ENCODE measurements at places on chromosomes 11 and 22. TPM values are rescaled to one million over a fixed set of nuclear protein-coding genes. Genes with fewer than 3 reads are reported as not detected.

- no peaks in the 10 kb centered on the region for H3K27me3 ChIP-seq
- peak; percentile 8 for DNase-seq
- peaks cover 9% of the 10 kb centered on the region for H3K4me1 ChIP-seq
- peaks cover 42% of the 10 kb centered on the region for H3K36me3 ChIP-seq
- H3K27ac ChIP-seq, result no peak overlapping the region
These were observed 1.7 kb downstream of the CREBZF start for GRCh38 chr11:85663080-85663752.

- peaks cover 34% of the 10 kb centered on the region for H3K4me1 ChIP-seq
- no peak overlapping the region for H3K4me3 ChIP-seq
- no peak overlapping the region for H3K27ac ChIP-seq
- peaks cover 79% of the 10 kb centered on the region for H3K36me3 ChIP-seq
- no peaks in the 10 kb centered on the region for H3K27me3 ChIP-seq
These were observed 21.3 kb downstream of the CAPRIN1 start for GRCh38 chr11:34072832-34073231.

- no peak for DNase-seq
- no peak overlapping the region for H3K27ac ChIP-seq
- H3K27me3 ChIP-seq, result no peaks in the 10 kb centered on the region
- H3K4me3 ChIP-seq, result no peak overlapping the region
These were observed 75.4 kb upstream of the KCNQ1OT1 start for GRCh38 chr11:2775083-2775625.

DNA sequence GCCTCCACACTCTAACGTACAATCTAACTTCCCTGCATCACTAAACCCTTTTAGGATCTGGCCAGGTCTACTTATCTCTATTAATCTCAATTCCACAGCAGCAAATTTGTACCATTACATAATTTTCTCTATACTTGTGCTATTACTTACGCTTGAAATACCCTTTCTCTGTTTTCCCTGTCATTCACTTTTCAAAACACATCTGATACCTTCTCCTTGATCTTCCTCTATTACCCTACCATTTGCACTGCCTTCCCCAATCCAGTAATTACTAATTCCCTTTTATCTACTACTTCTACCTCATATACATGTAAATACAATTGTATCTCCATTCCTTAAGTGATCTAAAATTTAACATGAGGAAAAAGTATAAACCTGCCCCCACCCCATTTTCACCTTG lies 14.0 kb downstream of the CHORDC1 start:
- H3K4me1 ChIP-seq, result no peaks in the 10 kb centered on the region
- no peak for DNase-seq
- H3K27ac ChIP-seq, result no peak overlapping the region
- H3K36me3 ChIP-seq, result peaks cover 44% of the 10 kb centered on the region
- H3K27me3 ChIP-seq, result no peaks in the 10 kb centered on the region

- no peak for DNase-seq
- H3K27me3 ChIP-seq, result no peaks in the 10 kb centered on the region
- H3K4me3 ChIP-seq, result no peak overlapping the region
- H3K27ac ChIP-seq, result no peak overlapping the region
These were observed 306.1 kb upstream of the DDI1 start for GRCh38 chr11:103730131-103730940.

GRCh38 chr22:41873391-41873790 lies 40.5 kb downstream of the SREBF2 start:
- H3K27ac ChIP-seq, result no peak overlapping the region
- H3K36me3 ChIP-seq, result peaks cover 32% of the 10 kb centered on the region
- H3K4me3 ChIP-seq, result no peak overlapping the region
- H3K4me1 ChIP-seq, result no peaks in the 10 kb centered on the region

SEC14L6 gene
- total RNA-seq, result not detected

DNA sequence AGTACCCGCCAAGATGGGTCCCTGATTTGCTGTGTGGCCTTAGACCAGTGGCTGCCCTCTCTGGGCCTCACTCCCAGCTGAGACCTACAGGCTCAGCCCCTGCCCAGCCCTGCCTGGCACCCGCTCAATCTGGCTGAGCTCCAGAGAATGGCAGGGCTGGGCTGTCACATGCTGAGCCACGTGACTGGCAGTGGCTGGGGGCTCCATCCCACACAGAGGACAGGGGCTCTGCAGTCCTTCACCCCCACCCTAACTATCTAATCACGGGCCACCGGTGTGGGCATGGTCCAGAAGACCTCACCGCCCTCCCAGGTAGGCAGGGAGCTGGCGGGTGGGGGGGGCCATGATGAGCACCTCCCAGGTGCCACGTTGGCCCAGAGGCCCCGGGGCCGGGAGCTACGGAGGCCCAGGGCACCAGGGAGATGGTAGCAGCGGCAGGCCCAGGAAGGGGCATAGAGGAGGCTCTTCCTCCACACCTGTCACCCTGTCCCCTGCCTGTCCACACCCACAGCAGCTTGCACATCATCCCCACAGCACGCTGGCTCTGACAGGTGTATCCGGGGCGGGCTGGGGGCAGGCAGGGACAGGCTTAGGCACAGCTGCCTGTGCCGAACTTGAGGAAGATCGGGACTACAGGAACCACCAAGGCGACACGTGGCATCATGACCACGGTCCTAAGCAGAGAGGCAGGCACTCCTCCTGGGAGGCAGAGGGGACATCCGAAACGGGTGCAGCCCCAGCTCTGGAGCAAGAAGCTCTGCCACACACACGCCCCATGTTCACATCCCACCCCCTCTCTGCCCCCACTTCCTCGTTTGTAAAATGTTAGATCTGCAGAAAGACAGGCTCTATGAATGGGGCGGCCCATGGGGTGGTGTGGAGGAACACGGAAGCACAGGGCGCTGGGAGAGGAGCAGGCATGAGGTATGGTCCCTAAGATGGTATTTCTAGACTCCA lies 1.5 kb upstream of the ALDH3B1 start:
- DNase-seq, result peak; percentile 56
- no peak overlapping the region for H3K27ac ChIP-seq
- peaks cover 13% of the 10 kb centered on the region for H3K36me3 ChIP-seq
- H3K4me3 ChIP-seq, result no peak overlapping the region
- H3K4me1 ChIP-seq, result peaks cover 52% of the 10 kb centered on the region

DNA sequence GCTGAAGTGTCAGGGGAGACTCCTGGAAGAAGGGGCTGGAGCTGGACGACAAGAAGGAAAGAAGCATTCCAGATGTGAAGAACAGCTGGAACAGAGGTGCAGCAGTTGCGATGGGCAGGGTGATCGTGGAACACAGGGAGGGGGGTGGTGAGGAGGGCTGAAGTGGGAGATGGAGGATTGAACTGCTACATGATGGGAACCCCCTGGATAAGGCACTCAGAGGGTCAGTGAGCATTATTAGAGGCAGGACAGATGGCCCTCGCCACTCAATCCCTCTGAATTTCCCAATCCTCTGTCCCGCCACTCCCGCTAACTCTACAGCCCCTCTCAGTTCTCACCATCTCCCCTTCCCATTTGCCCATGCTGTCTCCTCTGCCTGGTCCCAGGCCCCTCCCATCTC lies 14.0 kb downstream of the SERPINH1 start:
- peaks cover 9% of the 10 kb centered on the region for H3K4me1 ChIP-seq
- H3K27ac ChIP-seq, result no peak overlapping the region
- H3K4me3 ChIP-seq, result no peak overlapping the region

GRCh38 chr22:23110922-23111527 lies 30.8 kb downstream of the RSPH14 start:
- peaks cover 90% of the 10 kb centered on the region for H3K36me3 ChIP-seq
- H3K27me3 ChIP-seq, result no peaks in the 10 kb centered on the region
- no peaks in the 10 kb centered on the region for H3K4me1 ChIP-seq
- no peak overlapping the region for H3K27ac ChIP-seq
- no peak for DNase-seq

PTPRCAP gene
- total RNA-seq, result 0.37 TPM

DNA sequence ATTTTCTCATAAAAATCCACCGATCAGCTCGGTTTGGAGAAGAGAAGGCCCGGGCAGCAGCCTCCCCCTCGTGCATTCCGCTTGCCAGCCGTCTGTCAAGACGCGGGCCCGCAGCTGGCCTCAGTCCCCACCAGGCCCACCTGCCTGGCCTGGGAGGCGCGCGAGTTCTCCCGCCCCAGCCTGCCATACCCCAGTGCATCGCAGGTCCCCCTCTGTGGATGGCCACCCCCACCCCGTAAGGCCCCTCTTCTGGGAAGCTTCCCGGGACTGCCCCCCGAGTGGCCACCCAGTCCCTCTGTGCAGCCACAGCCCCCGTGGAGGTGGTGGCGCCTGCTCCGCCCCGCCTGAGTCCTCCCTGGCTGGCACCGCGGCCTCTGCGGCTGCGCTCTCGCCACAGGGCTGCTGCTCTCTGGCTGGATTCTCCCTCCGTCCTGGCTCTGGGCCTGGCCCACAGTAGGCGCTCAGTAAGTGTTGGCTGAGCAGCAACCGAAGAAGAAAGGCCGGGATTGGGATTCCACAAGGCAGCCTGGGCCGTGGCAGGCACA lies 74.0 kb upstream of the TCF20 start:
- no peak overlapping the region for H3K27ac ChIP-seq
- H3K36me3 ChIP-seq, result no peaks in the 10 kb centered on the region
- no peaks in the 10 kb centered on the region for H3K27me3 ChIP-seq

- no peak for DNase-seq
- no peak overlapping the region for H3K27ac ChIP-seq
- H3K4me1 ChIP-seq, result no peaks in the 10 kb centered on the region
- peaks cover 13% of the 10 kb centered on the region for H3K27me3 ChIP-seq
- no peak overlapping the region for H3K4me3 ChIP-seq
- no peaks in the 10 kb centered on the region for H3K36me3 ChIP-seq
These were observed 54.9 kb upstream of the HTATIP2 start for GRCh38 chr11:20308601-20309000.

GRCh38 chr11:23227078-23227445 lies 366.8 kb upstream of the CCDC179 start:
- H3K36me3 ChIP-seq, result no peaks in the 10 kb centered on the region
- H3K27me3 ChIP-seq, result no peaks in the 10 kb centered on the region
- H3K4me1 ChIP-seq, result no peaks in the 10 kb centered on the region
- H3K4me3 ChIP-seq, result no peak overlapping the region

CNGA4 gene
- not detected for total RNA-seq

DNA sequence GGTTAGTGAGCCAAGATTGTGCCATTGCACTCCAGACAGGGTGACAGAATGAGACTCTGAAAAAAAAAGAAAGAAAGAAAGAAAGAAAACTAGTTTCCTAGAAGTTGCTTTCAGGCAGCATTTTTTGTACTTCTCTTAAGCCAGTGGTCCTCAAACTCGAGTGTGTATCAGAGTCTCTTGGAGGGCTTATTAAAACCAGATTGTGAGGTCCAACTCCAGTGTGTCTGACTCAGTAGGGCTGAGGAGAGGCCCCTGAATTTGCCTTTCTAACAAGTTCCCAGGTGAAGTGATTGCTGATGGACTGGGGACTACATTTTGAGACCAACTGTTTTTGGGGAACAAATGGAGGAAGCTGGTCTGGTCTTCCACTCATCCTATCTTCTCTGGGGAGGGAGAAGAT lies 57.5 kb upstream of the VSTM5 start:
- peaks cover 12% of the 10 kb centered on the region for H3K4me1 ChIP-seq
- no peaks in the 10 kb centered on the region for H3K36me3 ChIP-seq
- H3K4me3 ChIP-seq, result no peak overlapping the region
- H3K27me3 ChIP-seq, result no peaks in the 10 kb centered on the region
- DNase-seq, result no peak
- H3K27ac ChIP-seq, result peak overlapping the region; percentile 51

DNA sequence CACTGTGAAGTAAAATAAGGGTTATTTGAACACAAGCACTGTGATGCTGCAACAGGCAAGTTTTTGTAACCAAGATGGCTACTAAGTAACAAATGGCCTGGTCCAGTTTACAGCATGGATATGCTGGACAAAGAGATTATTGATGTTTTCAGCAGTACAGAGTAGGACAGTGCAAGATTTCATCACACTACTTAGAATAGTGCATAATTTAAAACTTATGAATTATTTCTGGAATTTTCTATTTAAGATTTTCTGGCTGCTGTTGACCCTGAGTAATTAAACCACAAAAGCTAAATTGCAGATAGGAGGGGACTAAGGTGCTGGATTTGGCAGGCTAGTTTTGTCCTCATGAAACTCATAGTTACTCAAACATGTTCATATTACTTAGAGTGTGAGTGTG lies 33.1 kb downstream of the CEP295 start:
- no peak overlapping the region for H3K4me3 ChIP-seq
- no peaks in the 10 kb centered on the region for H3K4me1 ChIP-seq
- no peak for DNase-seq
- H3K27me3 ChIP-seq, result no peaks in the 10 kb centered on the region
- H3K36me3 ChIP-seq, result peaks cover 53% of the 10 kb centered on the region

GRCh38 chr11:117884994-117885393 lies 8.5 kb upstream of the FXYD6 start:
- H3K4me3 ChIP-seq, result no peak overlapping the region
- H3K27me3 ChIP-seq, result no peaks in the 10 kb centered on the region
- H3K4me1 ChIP-seq, result no peaks in the 10 kb centered on the region
- no peak overlapping the region for H3K27ac ChIP-seq
- no peaks in the 10 kb centered on the region for H3K36me3 ChIP-seq

DNA sequence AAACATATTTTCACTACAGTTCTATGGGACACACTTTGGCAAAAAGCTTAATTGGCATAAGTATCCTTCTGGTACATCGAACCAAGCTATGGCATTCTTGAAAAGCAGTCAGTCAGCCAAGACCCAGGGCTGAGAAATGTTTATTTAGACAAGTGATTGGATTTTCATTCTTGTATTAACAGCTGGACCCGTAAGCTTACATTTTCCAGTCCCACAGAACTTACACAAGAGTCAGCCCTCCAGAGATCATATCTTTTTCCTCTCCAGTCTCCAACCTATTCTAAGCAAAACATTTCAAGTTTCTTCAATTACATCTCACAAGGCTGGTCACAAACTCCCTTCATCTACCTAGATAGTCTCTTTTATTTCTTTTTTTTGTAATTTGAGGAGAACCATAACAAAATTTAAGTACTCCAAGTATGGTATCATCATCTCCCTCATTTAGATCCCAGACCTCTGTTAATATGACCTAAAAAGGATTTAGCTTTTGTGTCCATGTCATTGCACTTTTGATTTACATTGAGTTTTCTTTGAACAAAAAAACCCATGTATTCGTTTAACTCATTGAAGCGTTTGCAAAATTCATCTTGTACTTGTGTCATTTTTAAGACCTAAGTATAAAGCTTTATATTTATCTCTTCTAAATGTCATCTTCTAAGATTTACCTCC lies 67.9 kb upstream of the GRK3 start:
- H3K36me3 ChIP-seq, result no peaks in the 10 kb centered on the region
- H3K4me3 ChIP-seq, result no peak overlapping the region
- no peaks in the 10 kb centered on the region for H3K4me1 ChIP-seq
- no peak for DNase-seq

All from SJSA1 (cell line).